ENCODE measurements at places on chromosomes 1 and 21. TPM values are rescaled to one million over a fixed set of nuclear protein-coding genes. Genes with fewer than 3 reads are reported as not detected.

DNA sequence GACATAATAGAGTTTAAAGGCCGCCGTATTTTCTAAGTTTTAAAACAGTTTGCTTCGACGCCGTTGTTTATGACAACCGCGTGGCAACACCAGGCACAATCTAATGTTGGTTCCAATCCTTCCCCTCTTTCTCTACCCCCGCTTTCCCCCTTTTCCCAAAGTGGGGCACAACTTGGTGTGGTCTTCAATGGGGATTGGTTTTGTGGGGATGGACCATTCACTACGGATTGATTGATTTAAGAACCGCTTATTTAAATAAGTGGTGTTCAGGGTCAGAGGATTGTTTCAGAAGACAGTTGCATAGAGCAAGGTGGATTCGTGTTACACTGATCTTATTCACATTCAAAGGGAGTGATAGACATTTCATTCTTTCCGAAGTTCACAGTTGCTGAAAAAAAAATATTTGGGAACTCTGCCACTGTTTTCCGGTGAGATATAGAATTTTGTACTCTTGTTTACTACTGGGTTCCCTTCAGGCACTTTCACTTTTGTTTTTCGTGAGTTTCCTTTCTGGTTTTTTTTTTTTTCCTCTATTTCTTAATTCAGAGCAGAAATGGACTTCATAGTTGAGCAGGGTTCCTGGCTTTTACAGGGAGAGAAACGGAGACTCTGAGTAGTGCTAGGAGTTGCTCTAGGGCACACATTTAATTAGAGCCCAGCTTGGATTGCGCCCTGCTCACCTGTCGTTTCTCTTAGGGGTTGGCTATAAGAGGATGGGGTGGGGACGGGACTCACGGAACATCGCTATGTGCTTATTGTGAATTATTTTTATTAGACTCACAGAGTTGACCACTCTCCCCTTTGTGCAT is 79.6 kb upstream of the AK4 start:
- H3K36me3 ChIP-seq = no peaks in the 10 kb centered on the region
- H3K27ac ChIP-seq = peak overlapping the region; percentile 97
- peaks cover 19% of the 10 kb centered on the region for H3K4me1 ChIP-seq
- no peak for DNase-seq
- H3K4me3 ChIP-seq = peak overlapping the region; percentile 76
- no peaks in the 10 kb centered on the region for H3K27me3 ChIP-seq

GRCh38 chr1:45822644-45823043 is 19.2 kb downstream of the MAST2 start:
- H3K4me3 ChIP-seq = no peak overlapping the region
- no peaks in the 10 kb centered on the region for H3K36me3 ChIP-seq

DNA sequence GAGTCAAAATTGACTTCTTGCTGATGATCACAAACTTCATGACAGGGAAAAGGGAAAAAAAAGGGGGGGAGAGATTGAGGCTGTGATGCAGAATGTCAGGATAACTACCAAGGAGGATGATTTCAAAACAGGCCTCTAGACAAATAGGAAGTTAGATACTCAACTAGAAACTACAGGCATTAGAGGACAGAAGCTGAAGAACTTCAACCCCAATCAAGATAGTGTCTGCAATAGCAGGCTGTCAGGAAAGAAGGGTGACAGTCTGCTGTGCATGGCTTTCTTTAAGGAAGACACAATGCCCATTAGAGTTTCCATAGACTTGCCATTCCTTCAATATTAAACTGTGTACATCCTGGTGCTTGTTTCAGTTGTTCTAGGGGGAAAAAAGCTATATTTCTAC is 257.2 kb downstream of the TTLL7 start:
- no peaks in the 10 kb centered on the region for H3K36me3 ChIP-seq
- no peaks in the 10 kb centered on the region for H3K4me1 ChIP-seq
- H3K4me3 ChIP-seq = no peak overlapping the region
- no peaks in the 10 kb centered on the region for H3K27me3 ChIP-seq
- no peak overlapping the region for H3K27ac ChIP-seq
- DNase-seq = no peak

DNA sequence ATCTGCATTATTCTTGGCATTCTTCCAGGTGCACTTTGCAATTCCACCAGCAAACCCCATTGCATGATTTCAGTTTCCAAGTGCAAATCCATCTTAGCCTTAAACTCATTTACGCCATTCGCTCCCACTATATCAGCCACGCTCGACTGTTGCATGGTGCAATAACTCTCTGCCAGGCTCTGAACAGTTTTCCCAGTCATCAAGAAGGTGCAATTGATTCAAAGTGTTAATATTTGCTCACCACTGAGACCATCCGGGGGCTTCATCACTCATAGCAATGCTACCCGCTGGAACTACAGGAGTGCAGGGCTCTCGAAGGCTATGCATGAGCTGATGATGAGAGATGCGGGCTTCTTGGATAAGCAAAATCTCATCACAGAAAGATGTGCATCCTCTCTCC is 488.2 kb downstream of the OMA1 start:
- DNase-seq = no peak
- H3K4me1 ChIP-seq = no peaks in the 10 kb centered on the region
- H3K27me3 ChIP-seq = no peaks in the 10 kb centered on the region
- no peaks in the 10 kb centered on the region for H3K36me3 ChIP-seq
- no peak overlapping the region for H3K4me3 ChIP-seq

The LEFTY1 gene
- 138 TPM for total RNA-seq
